ENCODE measurements at places on chromosomes 6 and 20.

- DNase-seq, result no peak
Measured at GRCh38 chr6:168278904-168279303, 40.7 kb downstream of the DACT2 start.

- no peak for DNase-seq
Measured at GRCh38 chr20:18984238-18985200, 170.9 kb downstream of the SCP2D1 start.

- no peak for DNase-seq
Measured at GRCh38 chr6:156617376-156617775, 159.8 kb upstream of the ARID1B start.

DNA sequence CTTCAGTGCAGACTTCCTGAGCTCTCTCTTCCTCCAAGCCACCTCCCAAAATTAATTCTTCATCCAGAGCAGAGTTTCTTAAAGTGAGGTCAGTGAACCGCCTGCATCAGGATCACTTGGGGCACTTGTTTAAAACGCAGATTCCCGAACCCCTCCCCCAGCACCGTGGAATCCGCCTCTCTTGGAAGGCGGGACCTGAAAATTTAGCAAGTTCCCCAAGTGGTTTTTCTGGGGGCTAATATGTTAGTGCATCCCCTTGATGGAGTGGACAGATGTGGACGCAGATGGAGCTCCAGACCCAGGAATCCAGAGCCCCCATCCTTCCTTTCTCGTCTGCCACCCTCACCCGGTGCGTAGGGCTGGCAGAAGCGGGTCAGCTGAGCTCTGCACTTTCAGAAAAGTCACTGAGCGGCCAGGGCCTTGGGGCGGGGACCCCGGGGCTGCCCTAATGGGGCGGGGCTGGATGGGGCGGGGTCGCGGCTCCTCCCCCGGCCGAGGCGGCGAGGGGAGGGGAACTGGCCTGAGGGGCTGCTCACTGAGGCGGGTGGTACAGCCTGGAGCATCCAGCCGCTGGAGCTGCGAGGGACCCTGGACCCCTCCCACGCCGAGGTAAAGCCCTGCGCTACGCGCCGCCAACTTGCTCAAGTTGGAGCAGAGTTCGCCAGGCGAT, at the start of the genes DEFB124 and REM1:
DEFB124 (minus strand) TSS at position 370 of the 670 bp plus-strand sequence. CDS start 2,114 bp downstream, outside the sequence.
REM1 (plus strand) TSS at position 531 of the 670 bp plus-strand sequence. CDS start 1,158 bp downstream, outside the sequence.
- no peak for DNase-seq

GRCh38 chr20:2103461-2104153, 2.0 kb downstream of the STK35 start:
- DNase-seq, result no peak

DNA sequence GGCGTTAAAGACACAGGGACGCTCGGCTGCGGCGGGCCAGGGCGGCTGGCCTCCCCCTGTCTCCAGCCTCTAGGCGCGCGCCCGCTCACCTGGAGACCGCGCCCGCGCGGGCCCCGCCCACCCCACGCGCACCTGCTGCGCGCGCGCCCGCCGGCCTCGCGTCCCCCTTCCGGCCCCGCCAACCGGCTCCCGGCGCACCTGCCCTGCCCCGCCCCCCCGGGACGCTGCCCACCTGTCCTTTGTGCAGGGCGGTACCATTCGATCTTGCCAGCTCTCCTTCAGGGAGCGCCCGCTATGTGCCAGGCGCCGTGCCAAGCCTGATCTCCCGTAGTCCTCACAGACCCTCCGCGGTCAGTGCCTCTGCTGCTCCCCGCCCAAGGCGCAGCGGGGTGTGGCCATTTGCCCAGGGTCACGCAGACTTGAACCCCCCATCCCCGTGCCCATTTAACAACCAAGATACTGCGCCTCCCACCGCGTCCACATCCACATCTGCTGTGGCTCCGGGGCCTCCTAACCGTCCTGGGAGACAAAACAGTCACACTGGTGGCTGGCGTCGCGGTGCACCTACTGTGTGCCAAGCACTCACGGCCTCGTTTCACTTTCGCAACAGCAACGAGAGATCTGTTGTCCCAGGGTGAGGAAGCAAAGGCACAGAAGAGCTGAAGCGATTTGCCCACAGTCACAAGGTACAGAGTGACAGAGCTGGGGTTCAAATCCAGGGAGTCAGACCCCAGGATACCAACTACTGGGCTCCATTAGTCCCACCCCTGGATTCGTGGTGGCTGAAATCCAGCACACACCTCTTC, 48.1 kb downstream of the NOL4L start:
- DNase-seq, result peak; percentile 58

DNA sequence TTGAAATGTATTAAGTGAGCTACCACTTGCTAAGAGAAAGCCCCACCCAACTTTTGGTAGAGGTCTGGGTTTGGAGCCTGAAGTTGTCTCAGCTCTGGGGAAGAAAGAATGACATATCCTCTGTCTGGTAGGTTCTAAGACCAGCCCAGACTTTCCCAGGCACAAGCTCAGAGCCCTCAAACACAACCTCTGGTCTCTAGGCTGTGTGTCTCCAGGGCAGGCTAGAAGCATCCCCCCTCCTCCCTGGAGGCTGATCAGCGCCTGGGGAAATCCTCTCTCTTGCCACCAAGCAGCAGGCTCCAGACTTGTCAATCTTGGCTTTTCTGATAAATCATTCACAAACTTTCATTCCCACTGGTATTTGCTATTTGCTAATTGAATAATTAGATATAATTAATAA, 226.5 kb upstream of the CST7 start:
- DNase-seq, result no peak

GRCh38 chr20:4100679-4101078, 85.3 kb upstream of the RNF24 start:
- DNase-seq, result no peak

- DNase-seq, result no peak
Measured at GRCh38 chr6:3943331-3943765, 94.2 kb downstream of the FAM50B start.

GRCh38 chr6:164195278-164195941, 780.9 kb downstream of the QKI start:
- no peak for DNase-seq

DNA sequence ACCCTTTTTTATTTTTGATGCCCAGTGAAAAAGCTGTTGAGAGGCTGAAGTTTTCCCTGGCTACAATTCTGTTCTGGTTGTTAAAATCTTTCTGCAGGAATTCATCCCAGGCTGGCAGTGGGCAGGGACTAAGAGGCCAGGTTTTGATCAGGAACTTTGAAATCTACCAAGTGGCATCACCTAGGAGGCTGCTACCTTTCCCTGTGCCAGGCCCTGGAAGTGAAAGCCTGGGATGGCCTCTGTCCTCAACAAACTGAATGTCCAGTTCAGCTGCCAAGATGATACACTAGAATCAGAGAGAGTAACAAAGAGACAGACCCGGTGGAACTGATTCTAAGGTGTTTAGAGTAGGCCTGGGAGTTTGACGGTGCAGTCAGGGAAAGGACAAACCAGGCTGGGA, 596 bp downstream of the IYD start:
- no peak for DNase-seq
